ENCODE measurements at places on chromosomes 7 and 10. TPM values are rescaled to one million over a fixed set of nuclear protein-coding genes. Genes with fewer than 3 reads are reported as not detected.

Gene NUB1
- total RNA-seq, result 60.0 TPM

Gene CYP2C9
- total RNA-seq, result not detected

Gene SEC61G
- 230 TPM for total RNA-seq

Gene STAM
- 25.7 TPM for total RNA-seq

Gene ITGA8
- total RNA-seq, result 0.33 TPM
